ENCODE measurements at places on chromosomes 2 and 18. TPM values are rescaled to one million over a fixed set of nuclear protein-coding genes. Genes with fewer than 3 reads are reported as not detected.

AOX1 gene
- polyA plus RNA-seq, result 11.2 TPM

RAB27B gene
- not detected for polyA plus RNA-seq

SCN1A gene
- polyA plus RNA-seq, result 0.22 TPM

DNA sequence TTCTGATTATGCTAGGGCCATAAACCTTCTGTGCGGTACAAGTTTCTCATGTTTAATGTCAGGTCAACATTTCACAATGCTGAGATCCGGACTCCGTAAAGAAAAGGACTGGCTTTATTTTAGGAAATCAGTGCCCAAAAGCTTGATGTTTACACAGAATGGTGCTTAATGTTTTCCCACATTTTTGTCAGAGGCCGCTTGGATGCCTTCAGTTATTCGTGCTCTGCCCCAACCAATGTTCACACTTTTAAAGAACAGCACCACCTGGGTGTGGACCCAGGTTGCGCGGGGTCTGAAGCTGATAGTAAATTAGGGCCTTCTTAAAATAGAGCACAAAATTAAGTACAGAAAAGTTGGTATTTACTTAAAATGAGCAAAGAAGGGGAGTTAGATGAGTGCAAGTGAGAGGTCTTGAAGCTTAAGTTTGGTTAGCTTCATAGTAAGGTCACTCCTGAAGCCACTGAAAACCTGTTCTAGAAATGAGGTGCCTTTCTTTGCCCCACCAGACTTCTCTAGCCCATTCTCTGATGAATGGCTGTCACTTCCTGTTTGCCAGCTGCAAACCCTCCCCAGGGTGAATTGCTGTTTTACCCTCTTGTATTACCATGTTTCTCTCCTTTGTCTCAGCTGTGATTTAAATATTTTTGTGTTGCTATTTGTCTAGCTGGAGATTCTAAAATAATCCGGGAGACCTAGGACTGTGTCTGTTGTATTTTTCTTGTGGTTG, 20.5 kb downstream of the SLC3A1 start:
- no peaks in the 10 kb centered on the region for H3K4me1 ChIP-seq
- peaks cover 4% of the 10 kb centered on the region for H3K27me3 ChIP-seq
- no peak overlapping the region for H3K27ac ChIP-seq
- no peak overlapping the region for H3K4me3 ChIP-seq
- no peak for DNase-seq

- H3K27ac ChIP-seq, result no peak overlapping the region
- H3K4me3 ChIP-seq, result no peak overlapping the region
- no peaks in the 10 kb centered on the region for H3K27me3 ChIP-seq
- H3K36me3 ChIP-seq, result no peaks in the 10 kb centered on the region
- no peak for DNase-seq
- no peaks in the 10 kb centered on the region for H3K4me1 ChIP-seq
These were observed 387.8 kb downstream of the ZNF521 start for GRCh38 chr18:24964216-24964615.

GRCh38 chr2:238743243-238744065, 104.4 kb upstream of the TWIST2 start:
- H3K27me3 ChIP-seq, result peaks cover 5% of the 10 kb centered on the region
- no peaks in the 10 kb centered on the region for H3K36me3 ChIP-seq
- no peaks in the 10 kb centered on the region for H3K4me1 ChIP-seq
- no peak overlapping the region for H3K4me3 ChIP-seq

GRCh38 chr18:46400449-46400848, 256.6 kb downstream of the LOXHD1 start:
- no peaks in the 10 kb centered on the region for H3K27me3 ChIP-seq
- DNase-seq, result no peak
- H3K4me3 ChIP-seq, result no peak overlapping the region

DNA sequence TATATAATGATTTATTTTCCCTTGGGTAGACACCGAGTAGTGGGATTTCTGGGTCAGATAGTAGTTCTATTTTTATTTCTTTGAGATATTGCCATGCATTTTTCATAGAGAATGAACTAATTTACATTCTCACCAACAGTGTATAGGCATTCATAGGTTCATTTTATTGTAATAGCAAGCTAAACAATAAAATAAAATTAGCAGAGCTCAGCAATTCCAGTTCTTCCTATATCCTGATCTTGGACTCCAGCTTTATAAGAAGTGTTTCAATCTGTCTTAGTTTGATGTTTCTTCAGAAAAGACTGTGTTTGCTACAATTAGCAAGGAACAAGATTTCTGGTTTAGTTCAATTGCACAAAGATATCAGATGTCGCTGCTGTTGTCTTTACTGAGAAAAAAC, 1024.4 kb upstream of the LRRTM1 start:
- no peak for DNase-seq
- no peaks in the 10 kb centered on the region for H3K36me3 ChIP-seq
- H3K4me1 ChIP-seq, result no peaks in the 10 kb centered on the region
- H3K27me3 ChIP-seq, result no peaks in the 10 kb centered on the region

DNA sequence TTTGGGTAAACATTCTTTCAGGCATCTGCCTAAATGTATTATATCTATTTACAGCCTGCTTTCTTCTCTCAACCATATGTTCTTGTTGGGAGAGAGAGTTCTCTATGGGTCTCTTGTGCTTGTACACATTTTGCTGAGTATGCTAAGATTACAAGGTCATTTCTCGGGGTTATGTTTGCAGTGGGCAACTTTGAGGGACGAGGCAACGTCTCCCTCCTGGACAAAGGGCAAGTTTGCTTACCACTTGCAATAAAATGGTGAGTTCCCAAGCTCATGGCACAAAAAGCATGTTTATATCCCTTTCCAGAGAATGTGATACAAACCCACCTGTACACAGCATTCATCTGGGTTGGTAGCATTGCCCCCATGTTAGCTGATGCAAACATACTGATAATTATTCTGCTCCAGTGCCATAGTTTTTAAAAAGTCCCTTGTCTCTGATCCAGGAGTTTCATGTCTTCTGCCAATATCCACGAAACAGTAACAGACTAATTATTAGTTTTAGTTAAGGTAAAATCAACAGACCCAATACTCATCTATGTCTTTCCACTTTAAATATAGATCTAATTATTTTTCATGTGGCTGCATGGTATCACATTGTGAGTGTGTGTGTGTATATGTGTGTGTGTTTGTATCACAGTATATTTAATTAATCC, 84.2 kb upstream of the MAPK4 start:
- no peaks in the 10 kb centered on the region for H3K27me3 ChIP-seq
- no peaks in the 10 kb centered on the region for H3K36me3 ChIP-seq
- no peaks in the 10 kb centered on the region for H3K4me1 ChIP-seq

DNA sequence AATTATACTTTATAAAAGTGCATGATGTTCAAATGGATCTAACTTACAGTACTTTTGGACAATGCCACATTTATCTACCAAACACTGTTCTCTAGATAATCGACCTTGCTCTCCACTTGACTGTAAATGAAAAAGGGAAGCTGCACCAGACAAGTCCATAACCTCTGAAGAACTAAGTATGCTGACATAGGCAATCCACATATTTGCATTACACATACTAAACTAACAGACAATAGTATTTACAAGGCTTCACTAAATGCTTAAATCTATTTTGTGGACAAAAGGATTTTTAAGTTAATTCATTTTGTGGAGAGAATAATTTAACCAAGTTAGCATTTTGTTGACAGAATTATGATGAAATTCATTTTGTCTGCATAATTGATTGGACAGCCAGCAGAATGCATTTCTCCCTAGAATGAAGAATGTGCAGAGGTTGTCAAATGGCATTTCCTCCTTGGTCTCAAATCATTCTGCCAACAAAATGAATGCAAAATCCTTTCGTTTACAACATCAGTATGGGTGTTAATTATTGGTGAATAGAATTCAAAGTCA, 520.9 kb downstream of the CPS1 start:
- no peak overlapping the region for H3K27ac ChIP-seq
- no peaks in the 10 kb centered on the region for H3K36me3 ChIP-seq
- H3K4me1 ChIP-seq, result no peaks in the 10 kb centered on the region

DNA sequence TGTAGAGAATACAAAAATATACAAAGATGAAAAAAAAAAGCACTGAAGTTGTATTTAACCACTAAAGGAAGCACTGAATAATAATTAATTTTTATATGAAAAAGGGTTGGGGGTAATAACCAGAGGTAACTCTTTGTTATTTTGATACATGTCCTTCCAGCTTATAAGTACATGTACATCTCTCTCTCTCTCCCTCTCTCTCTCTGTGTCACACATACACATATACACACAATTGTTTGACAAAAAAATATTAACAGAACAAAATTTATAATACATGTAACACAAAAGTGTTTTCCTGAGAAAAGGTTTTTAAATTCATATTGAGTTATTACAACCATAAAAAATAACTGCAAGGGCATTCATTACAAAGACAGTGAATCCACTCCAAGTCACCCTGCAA, 4.6 kb downstream of the WIPF1 start:
- no peak for DNase-seq
- no peaks in the 10 kb centered on the region for H3K36me3 ChIP-seq
- no peaks in the 10 kb centered on the region for H3K27me3 ChIP-seq
- H3K4me3 ChIP-seq, result no peak overlapping the region

DNA sequence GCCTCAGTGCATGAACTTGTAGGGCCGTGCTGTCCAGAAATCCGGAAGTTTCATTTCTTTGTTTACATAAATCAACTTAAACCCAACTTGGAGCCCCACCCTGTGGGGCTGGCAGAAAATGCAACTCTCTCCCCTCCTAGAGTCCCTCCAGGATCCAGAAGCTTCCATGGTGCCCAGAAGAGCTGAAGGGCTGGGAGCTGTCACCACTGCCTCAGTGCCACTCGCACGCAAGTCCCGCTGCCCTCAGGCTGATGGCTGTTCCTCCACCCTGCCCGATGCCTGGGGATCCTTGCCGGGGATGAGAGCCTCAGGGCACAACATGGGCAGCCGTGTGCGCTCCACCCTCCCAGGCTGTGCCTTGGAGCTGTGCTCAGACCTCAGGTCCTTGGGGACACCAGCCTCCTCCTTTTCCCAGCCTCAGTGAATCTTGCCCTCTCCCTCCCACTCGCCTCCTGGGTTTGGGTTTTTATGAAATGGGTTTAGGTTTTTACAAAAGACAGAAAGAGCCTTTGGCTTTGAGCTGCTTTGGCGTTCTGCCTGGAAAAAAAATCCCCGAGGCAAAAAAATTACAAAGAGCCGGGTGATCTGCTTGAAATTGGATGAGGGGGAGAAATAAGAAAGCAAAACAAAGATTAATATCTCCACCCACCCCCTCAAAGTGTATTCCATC, 155.2 kb downstream of the TWIST2 start:
- H3K4me1 ChIP-seq, result no peaks in the 10 kb centered on the region
- H3K27me3 ChIP-seq, result peaks cover 40% of the 10 kb centered on the region
- H3K27ac ChIP-seq, result peak overlapping the region; percentile 41

DNA sequence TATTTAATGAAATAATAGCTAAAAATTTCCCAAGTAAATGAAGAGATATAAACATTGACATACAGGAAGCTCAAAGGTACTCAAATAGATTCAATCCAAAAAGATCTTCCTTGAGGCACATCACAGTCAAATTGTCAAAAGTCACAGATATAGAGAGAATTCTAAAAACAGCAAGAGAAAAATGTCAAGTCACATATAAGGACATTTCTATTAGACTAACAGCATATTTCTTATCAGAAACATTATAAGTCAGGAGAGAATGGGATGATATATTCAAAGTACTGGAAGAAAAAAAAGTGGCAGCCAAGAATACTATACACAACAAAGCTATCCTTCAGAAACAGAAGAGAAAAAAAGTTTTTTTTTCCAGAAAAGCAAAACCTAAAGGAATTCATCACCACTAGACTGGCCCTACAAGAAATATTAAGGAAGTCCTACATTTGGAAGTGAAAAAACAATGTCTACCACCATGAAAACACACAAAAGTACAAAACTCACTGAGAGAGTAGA, 21.1 kb upstream of the FABP1 start:
- no peak for DNase-seq
- no peaks in the 10 kb centered on the region for H3K4me1 ChIP-seq
- H3K36me3 ChIP-seq, result no peaks in the 10 kb centered on the region
- H3K27ac ChIP-seq, result no peak overlapping the region
- H3K4me3 ChIP-seq, result no peak overlapping the region

DNA sequence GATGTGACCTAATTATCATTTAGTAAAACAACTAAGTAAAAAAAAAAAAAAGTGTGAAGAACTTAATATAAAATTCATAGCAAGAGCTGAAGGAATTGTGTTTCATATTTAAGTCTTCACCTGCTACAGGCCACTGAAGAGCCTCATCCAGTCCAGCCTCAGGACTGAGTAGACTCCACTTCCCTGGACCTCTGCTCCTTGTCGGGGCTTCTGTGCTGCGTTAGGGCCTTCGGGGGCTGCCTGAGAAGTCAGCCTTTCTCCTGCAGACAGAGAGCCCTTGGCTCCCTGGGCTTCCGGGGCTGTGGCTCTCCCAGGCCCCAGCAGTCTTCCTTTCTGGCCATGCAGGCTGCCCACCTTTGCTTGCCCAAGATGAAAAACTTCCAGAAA, 95.5 kb downstream of the MTCL1 start:
- H3K27ac ChIP-seq, result no peak overlapping the region
- H3K27me3 ChIP-seq, result no peaks in the 10 kb centered on the region
- no peak overlapping the region for H3K4me3 ChIP-seq
- no peak for DNase-seq

DNA sequence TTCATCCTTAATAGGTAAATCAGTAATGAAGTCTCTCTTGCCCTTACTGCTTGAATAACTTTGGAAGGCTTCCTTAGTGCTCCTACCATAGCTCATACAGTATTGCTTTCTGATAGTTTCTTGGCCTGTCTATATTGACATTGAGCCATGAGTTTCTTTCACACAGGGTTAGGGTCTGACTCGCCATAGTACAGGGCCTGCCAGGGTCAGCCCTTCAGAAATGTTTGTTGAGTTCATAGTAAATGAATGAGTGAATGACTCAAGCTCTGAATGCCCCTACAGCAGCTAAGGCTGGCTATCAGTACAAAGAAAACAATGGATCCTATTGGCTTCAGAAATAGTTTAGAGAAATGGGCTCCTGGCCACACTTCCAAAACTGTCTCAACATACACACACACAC, 65.0 kb upstream of the LRATD1 start:
- H3K4me1 ChIP-seq, result no peaks in the 10 kb centered on the region
- H3K36me3 ChIP-seq, result no peaks in the 10 kb centered on the region
- DNase-seq, result no peak
- no peak overlapping the region for H3K27ac ChIP-seq

DNA sequence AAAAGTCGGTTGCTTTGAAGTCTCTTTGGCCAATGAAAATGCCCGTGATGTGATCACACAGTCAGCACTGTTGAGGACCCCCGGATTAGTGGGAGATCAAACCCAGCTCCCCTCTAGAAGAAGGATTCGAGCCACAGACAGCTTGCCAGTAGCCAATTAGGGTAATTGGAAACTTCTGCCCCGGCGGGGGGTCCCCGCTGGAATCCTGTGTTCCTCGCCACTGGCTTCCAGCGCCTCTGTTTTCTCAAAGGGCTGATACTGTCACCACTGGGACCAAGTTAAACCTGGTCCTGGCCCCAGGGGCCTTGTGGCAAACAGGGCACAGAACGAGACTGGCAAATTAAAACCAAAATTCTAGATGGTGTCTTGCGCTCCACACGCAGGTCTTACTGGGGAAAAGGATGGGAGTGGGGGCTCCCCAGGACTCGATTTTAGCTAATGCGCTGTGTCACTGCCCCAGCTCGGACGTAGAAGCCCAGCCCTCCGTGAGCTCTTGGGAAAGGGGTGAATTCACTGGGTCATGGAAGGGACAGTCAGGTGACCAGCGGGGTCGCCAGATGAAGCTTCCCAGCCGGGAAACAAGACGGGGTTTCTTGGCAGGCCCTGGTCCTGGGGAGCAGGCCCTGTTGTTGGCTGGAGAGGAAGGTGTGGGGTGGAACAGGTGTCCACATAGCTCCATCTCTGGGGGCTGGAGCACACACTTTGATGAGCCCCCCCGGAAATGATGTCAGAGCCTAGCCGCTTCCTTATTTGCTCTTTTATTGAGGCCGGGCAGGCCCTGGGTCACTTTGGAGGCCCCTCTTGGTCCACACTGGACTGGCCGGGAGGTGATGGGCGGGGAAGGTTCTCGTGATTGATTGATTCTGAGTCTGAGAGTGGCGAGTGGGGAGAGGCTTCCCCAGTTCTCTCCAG, 90.2 kb downstream of the SMAD7 start:
- H3K27ac ChIP-seq, result no peak overlapping the region
- no peaks in the 10 kb centered on the region for H3K27me3 ChIP-seq
- no peaks in the 10 kb centered on the region for H3K36me3 ChIP-seq
- no peak for DNase-seq
